ENCODE measurements at places on chromosomes 11 and 22.

GRCh38 chr11:134231958-134232659 lies 7.6 kb downstream of the VPS26B start:
- no peak for DNase-seq

GRCh38 chr11:133916784-133917440 lies 39.9 kb downstream of the IGSF9B start:
- DNase-seq, result no peak

DNA sequence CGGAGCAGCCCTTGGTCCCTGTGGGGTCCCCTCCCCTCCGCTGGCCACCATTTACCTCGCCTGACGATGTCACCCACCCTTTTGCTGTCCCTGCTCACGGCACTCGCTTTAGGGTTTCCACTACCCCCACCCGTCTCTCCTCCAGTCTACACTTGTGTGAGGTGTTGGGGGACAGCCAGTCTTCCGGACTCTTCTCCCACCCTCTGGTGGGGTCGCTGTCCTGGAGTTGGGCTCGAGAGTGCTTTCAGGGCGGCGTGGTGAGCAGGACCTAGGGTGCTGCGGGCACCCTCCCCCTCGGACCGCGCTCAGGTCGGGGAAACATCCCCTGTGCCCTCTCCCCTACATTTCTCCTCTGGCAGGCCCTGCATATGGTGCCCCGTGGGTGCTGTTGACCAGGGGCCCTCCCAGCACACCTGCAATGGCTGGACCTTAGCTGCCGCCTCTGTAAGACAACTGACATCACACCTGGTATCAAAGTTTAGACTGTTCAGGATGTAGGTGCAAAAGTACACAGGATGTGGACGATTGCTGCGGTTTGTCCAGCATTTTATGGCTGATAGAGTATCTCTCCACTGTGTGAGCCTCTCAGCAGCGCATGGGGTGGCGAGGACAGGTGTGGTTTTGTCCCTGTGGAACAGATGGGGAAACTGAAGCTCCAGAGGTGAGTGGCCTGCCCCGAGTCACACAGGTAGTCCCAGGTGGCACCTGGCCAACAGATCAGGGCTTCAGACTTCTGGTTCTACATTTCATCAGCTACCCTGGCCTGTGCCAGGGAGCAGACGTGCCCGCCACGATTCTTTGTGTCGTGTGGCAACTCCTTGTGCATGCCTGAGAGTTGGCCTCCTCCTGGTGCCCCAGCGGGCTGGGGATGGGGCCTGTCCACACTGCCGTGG lies 1.2 kb downstream of the GRK2 start:
- peak; percentile 55 for DNase-seq

GRCh38 chr11:68841718-68842426 lies at the start of gene CPT1A:
TSS of gene CPT1A (minus strand) at chr11:68841916. CDS start at chr11:68815474, 26,442 bp downstream.
- peak; percentile 82 for DNase-seq

- DNase-seq, result no peak
These were observed 41.8 kb downstream of the GDPD4 start for GRCh38 chr11:77259641-77260040.

- DNase-seq, result no peak
These were observed 40.6 kb downstream of the PARVA start for GRCh38 chr11:12417691-12418611.

DNA sequence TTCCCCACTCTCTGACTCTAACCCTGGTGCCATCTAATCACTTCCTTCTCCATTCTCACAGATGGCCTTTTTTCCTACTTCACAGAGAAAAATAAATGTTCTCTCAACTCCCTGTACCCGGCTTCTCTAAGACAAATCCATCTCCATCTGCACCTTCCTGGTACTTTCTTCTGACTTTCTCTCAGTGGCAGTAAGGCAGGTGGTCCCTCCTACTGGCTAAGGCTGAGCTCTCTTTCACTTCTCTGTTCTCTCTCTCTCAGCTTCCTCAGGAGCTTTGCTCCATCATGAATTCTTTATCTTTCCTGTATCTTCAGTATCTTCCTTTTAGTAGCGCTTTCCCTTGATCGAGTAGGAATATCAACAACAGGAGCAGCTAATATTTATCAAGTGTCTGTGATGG lies 421.6 kb downstream of the TMEM135 start:
- DNase-seq, result no peak

DNA sequence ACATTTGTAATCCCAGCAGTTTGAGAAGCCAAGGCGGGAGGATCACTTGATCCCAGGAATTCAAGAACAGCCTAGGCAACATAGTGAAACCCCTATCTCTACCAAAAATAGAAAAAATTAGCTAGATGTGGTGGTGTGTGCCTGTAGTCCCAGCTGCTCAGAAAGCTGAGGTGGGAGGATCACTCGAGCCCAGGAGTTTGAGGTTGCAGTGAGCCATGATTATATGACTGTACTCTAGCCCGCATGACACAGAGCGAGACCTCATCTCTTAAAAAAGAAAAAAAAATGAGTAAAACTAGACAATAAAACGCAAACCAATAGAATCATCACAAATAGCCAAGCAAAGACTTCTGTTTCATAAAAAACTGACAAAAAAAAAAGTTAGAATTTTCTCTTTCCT lies 21.8 kb downstream of the NUCB2 start:
- DNase-seq, result peak; percentile 84

GRCh38 chr22:19067696-19068348 lies 54.4 kb downstream of the DGCR2 start:
- DNase-seq, result no peak

GRCh38 chr11:103016031-103016430 lies 60.5 kb upstream of the MMP13 start:
- DNase-seq, result no peak

Data from activated CD4-positive, alpha-beta memory T cell treated with anti-CD3 and anti-CD28 coated beads for 36 hours (primary cell).